ENCODE measurements at places on chromosomes 3 and 15. TPM values are rescaled to one million over a fixed set of nuclear protein-coding genes. Genes with fewer than 3 reads are reported as not detected.

Gene CHST13
- 0.98 TPM for total RNA-seq

Gene SLC9A9
- total RNA-seq: 0.07 TPM

Gene GOLGA8O
- 0.50 TPM for total RNA-seq

Gene SEMA3F
- total RNA-seq: 7.1 TPM

Gene GPR27
- 3.3 TPM for total RNA-seq

Gene ISL2
- 5.1 TPM for total RNA-seq

Gene GAP43
- not detected for total RNA-seq

Gene KLHL40
- not detected for total RNA-seq

Gene SAMD7
- not detected for total RNA-seq

Gene COL8A1
- not detected for total RNA-seq

Gene SLC9C1
- total RNA-seq: not detected

Gene AGBL1
- not detected for total RNA-seq

Gene CPN2
- total RNA-seq: not detected

Gene RTP4
- total RNA-seq: not detected

Gene MASP1
- total RNA-seq: not detected

Gene TM6SF1
- 0.10 TPM for total RNA-seq

Gene SLC2A2
- total RNA-seq: not detected

Gene TMEM45A
- total RNA-seq: 2.9 TPM

Gene SKOR1
- 0.03 TPM for total RNA-seq

Gene MAP1A
- total RNA-seq: 0.83 TPM

Gene ZNF80
- not detected for total RNA-seq

Gene C3orf33
- total RNA-seq: 7.2 TPM

Gene PML
- 12.9 TPM for total RNA-seq

Gene SERINC4
- 0.05 TPM for total RNA-seq

Gene SSR3
- 194 TPM for total RNA-seq

Gene NDN
- 0.08 TPM for total RNA-seq

Gene KBTBD12
- total RNA-seq: not detected

Gene MED12L
- 0.61 TPM for total RNA-seq

Gene P2RY14
- not detected for total RNA-seq

Gene ZNF385D
- not detected for total RNA-seq

Gene FAM174B
- total RNA-seq: 8.4 TPM

Gene MYZAP
- 0.72 TPM for total RNA-seq

Gene C3orf70
- not detected for total RNA-seq

Measured in A549 treated with CpdA at 1 μM for 4 hours (cell line).